Stimulated activated CD4-positive, alpha-beta T cell treated with anti-CD3 and anti-CD28 coated beads, Interleukin-15, amount 100 ng/mL, for 48 hours (primary cell): ENCODE measurements at places on chromosomes 12 and 14.
A peak's percentile ranks its signal among the peaks of the same experiment; 100 is the strongest.

DNA sequence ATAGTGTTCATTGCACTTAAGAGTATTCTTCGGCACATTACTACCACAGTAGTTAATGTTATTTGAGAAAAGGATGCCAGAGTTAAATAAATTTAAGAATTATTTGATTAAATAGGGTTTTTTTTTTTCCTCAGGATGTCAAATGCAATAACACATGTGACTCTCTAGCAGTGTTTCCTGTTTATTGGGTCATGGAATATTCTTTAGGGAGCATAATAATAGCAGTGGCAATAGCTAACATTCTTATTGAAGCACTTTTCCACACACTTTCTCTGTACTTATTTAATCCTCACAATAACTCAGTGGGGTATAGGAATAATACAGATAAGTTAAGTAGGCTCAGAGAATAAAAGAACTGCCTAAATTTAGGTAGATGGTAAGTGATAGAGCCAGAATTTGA is 44.3 kb downstream of the SCYL2 start:
- DNase-seq, result no peak

DNA sequence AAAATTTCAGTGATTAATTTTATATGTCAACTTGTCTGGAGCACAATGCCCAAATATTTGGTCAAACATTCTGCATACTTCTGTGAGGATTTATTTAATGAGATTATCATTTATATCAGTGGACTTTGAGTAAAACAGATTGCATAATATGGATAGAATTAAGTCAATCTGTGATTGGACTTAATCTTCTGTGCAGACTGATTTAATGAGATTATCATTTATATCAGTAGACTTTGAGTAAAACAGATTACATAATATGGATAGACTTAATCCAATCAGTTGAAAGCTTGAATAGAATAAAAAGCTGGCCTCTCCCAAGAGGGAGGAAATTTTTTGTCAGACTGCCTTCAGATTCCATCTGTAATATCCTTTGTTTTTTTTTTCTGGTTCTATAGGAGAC is 1413.2 kb downstream of the LRFN5 start:
- DNase-seq, result no peak

DNA sequence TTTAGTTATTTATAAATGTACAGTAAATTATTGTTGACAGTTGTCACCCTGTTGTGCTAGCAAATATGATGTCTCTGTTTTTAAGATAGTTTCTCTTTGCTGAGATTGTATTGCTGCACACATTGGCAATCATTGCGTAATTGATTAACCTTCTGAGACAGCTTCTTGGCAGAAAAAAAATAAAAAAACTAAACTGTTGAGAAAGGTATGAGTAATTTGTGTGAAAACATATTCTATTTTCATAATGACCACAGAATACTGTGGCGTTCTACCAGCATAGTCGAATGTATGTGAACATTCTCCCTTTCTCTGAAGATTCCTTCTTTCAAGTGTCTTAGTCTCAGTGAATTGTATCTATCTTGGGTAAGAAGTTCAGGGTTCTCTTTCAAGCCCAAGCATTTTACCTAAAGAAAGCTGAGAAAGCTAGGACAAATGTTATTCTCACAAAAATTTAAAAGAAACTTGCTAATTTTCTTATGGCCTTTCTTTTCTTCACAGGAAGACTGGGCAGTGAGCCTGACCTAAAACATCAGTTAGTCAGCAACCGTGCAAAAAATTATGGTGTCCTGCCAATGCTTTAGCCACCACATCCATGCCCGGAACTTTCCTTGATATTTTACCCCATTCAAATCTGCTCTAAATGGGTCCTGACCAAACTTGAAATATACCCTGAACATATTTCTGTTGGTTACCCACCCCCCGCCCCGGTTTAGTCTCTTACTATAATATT is 69.0 kb upstream of the REP15 start:
- DNase-seq, result no peak

DNA sequence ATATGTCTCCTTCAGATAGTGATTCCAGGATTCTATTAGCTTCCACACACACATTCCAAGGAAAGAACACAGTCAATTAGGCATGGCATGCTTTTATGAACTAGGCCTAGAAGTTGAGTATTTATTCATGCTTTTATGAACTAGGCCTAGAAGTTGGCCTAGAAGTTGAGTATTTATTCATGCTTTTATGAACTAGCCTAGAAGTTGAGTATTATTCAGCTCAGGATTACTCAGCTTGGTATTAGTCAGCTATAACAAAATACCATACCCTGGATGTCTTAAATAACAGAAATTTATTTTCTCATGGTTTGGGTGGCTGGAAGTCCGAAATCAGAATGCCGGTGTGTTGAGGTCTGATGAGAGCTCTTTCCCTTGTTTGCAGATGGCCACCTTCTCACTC is 442.7 kb upstream of the FLRT2 start:
- no peak for DNase-seq

DNA sequence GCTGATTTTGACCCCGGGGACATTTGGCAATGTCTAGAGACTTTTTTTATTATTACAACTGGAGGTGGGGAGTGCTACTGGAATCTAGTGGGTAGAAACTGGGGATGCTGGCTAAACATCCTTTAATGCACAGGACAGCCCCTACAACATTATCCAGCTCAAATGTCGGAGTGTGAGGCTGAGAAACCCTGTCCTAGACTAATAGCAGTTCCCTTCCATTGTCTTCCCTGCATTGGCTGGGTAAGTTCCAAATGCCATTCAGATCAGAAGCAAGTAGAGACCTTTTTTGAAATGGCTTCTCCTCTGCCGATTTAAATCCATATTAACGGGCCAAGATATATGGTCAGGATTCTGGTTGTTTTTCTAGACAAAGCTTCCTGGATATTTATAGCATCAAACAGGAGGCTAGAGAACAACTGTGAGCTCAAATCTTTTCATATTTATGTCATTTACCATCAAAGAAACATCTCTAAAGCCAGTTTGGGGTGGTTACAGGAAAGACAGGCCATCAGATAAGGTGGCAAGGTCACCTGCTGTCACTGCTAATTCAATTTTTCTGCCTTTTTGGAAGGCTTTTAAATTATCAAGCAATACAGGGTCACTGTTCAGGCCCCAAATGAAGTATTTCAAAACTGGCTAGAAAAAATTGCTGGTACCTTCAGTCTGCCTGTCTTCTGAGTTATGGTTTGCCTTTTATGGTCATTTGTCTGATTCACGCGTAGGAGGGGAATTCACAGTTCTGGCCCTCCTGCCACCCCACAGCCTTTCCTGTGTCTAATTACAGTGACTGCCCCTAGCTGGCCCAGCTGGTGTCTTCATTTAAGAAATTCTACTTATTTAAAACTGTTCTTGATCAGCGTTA is 20.1 kb upstream of the AKAP5 start:
- peak; percentile 33 for DNase-seq

GRCh38 chr12:32944195-32944594 is 47.6 kb upstream of the PKP2 start:
- no peak for DNase-seq

DNA sequence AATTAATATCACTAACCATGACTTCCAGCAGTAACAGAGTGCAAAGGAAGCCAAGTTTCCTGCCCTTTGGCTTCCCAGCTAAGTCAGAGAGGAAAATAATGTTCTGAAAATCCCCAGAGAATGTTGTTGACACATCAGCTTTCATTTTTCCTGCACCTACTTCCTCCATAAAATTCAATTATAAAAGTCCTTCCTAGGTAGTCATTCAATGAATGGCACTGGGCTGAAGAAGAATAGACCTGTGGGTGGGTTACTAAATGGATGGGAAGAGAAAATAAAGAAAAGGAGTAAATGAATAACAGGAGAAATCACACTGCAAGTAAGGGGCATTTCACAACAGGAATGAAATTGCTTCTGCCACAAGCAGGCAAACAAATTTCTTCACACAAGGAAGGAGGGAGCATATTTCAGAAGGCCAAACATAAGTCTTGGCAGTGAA is 73.2 kb upstream of the MDM1 start:
- no peak for DNase-seq

- no peak for DNase-seq
Measured at GRCh38 chr14:94682736-94683135, 70.5 kb downstream of the SERPINA3 start.

DNA sequence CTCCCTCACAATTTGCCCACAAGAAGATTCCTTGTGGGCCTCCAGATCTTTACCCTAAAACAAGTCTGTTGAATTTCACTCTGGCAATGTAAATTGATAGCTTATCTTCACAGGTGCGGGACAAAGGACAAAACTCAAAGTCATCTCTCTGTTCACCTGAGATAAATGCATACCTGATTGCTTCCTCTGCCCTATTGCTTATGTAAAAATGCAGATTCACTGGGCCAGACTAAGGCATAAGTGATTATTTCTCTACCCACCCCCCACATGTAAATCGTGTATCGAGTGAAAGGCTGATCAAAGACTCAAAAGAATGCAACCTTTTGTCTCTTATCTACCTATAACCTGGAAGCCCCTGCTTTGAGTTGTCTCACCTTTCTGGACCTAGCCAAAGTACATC is 316.8 kb downstream of the SSPN start:
- DNase-seq, result no peak

DNA sequence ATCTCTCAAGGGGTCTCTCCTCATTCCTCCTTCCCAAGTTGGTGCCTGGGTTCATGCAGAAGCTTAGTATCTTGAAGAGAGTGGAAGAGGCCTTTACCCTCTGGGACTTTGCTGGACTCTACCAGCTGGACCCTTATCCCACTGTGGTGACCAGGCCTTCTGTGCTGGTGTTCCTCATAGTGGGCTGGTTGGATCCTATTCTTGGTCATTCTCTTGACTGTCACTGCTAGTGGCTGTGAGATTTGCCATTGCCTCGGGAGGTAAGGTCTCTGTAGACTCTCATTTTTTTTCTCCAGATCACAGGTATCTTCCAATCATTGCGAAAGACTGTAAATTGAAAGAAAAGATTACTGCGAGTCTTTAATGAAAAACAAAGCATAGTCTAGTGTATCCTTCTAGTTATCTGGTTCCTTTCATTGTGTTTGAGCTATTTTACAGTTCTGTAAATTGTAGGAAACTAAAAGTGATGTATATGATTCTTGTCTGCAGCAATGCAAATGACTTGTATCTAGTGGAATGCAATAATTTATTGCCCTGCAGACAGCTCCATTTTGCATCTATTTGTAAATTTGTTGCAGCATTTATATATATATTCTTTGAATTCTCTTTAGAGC is 217.9 kb downstream of the AEBP2 start:
- DNase-seq, result no peak

DNA sequence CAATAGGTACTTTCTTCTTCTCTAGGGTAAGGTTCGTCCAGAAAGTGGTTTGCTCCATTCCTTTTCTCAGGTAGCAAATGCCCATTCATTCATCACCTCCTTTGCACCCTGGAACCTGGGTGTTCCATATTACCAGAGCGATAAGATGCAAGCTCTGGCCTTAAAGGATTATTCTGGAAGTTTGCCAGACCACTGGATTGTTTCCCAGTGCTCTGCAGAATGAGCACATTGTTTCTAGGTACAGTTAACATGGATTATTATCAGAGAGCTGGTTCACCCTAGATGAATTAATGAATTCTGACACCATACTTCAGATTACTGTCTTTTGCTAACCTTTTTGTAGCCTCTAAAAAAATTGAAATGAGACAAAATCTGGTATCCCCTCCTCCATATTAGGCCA is 170.9 kb upstream of the BMP4 start:
- DNase-seq, result no peak

DNA sequence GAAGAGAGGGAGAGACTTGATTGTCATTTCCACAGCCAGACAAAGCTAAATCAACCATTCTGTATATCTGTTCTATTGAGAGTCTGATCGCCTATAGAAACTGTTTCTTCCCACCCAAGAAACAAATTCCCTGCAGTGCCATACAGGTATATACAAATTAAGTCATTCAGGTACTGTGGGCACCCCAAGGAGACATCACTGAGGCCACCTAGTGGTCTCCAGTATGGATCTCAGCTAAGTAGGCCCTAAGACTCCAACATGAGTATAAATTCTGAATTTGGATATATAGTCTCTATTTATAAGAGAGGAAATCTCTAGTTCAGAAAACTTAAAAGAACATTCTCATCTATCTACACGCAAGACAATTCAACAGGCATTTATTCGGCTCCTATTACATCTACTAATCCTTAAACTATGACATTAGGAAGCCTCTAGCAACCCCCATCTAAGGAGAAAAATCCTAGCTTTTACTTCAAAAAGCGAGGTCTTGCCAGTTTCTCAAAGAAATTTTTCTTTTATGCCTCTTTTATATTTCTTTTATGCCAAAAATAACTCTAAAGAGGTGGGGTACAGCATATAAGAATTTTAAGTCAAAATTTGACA is 62.6 kb downstream of the DCAF5 start:
- DNase-seq, result no peak

DNA sequence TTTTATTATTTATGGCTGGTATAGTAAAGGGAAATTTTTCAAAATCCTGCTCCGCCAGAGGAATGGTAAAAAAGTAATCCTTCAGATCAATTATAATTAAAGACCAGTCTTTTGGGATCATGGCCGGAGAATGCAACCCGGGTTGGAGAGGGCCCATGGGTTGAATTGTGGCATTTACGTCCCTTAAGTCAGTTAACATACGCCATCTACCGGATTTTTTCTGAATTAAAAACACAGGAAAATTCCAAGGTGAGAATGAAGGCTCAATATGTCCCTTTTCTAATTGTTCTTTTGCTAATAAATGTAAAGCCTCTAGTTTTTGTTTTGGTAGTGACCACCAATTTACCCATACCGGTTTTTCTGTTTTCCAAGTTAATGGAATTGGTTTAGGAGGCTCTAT is 602.8 kb downstream of the ALG10 start:
- no peak for DNase-seq

DNA sequence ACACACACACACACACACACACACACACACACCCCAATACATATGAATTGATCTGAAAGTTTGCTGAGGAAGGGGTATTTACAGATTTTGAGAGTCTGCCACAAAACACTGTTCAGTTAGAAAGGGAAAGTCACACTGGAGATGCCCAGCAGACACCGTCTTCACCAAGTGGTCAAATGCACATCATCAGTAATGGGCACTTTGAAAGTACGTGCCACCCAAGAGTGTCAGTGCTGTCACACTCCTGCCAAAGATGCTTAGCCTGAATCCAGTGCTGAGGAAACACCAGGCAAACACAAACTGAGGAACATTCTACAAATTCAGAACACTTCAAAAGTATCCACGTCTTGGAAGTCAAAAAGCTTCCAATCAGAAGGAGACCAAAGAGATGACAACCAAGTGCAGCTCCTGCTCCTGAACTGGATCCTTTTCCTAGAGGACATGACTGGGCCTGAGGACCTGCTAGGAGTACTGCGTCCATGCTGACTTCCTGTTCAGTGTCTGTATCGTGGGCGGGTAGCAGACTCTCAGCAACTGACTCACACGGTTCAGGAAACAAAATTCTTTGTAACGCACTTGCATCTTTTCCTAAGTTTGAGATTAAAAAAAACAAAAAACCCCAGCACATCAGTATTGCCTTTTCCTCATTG is 18.6 kb downstream of the PSMC1 start:
- DNase-seq, result no peak
